ENCODE measurements at places on chromosomes 2 and 18. TPM values are rescaled to one million over a fixed set of nuclear protein-coding genes. Genes with fewer than 3 reads are reported as not detected.

Gene OTOF
- 0.95 TPM for total RNA-seq

Gene TRMT61B
- total RNA-seq: 20.0 TPM

Gene CYP26B1
- 0.05 TPM for total RNA-seq

Gene LCLAT1
- total RNA-seq: 18.0 TPM

Gene IL36RN
- not detected for total RNA-seq

Gene TWIST2
- not detected for total RNA-seq

Gene POMC
- 5.2 TPM for total RNA-seq

Gene REG1B
- not detected for total RNA-seq

DNA sequence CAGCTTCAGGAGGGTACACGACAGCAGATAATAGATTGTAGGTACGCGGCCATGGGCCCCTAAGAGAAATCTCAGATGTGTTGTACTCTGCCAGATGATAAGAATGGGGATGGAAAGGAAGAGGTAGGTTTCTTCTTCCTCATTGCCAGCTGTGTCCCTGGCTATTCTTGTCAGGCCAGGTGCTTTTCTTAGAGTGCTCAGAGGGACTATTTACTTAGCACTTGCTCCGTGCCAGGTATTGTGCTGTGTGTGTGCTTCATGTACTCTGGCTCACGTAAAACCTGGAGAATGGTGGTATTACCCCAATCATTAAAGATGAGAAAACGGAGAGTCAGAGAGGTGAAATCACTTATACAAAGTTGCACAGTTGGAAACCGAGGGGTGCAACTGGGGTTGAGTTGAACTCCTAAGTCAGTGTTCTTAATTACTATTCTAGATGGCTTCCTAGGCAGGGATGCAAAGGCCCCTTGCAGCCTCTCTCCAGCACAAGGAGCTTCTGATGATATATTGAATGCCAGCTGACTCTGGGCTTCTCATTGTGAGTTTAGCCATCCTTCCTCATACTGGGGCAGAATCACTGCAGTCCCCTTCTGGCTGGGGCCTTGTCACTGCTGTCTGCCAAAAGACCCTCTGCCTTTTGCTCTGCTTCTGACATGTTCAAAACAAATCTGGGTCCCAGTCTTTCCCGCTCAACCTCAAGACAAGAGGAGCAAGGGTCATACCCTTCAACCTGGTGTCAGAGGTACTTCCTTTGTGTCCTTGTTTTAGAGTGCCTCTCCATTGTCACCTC lies 60.7 kb downstream of the LYPD1 start:
- ATAC-seq: no peak

GRCh38 chr2:165074884-165075283 lies 119.6 kb upstream of the SLC38A11 start:
- no peak for ATAC-seq

- no peak for ATAC-seq
Observed at GRCh38 chr2:2805263-2805662, 474.2 kb upstream of the MYT1L start.

GRCh38 chr18:9648431-9649163 lies 34.2 kb upstream of the PPP4R1 start:
- peak; percentile 32 for ATAC-seq

GRCh38 chr2:26179446-26179913 lies 6.6 kb downstream of the GAREM2 start:
- peak; percentile 17 for ATAC-seq

DNA sequence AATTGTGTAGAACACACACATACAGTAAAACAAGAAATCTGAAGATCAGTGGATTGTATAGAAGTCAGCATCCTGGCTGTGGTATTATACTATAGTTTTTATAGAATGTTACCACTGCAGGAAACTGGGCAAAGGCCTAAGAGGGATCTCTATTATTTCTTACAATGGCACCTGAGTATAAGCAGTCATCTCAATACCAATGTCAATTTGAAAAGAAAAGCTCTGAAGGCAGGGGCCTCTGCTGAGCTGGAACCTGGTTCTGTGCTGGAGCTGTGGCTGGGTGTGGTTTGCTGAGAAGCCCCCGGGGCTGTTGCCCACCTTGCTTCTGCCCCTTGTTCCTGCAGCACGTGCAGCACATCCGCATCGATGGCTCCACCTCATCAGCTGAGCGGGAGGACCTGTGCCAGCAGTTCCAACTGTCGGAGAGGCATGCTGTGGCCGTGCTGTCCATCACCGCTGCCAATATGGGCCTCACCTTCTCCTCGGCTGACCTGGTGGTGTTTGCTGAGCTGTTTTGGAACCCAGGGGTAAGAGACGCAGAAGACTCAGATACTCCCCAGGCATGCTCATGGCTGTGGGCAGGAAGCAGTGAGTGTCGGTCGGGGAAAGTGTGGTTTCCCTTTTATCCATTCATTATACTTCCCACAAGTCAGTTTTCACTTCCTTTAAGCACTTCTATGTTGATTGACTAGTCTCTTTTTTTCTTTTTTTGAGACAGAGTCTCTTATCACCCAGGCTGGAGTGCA lies 23.5 kb upstream of the RPL37A start:
- peak; percentile 87 for ATAC-seq

GRCh38 chr2:6828299-6828584 lies 37.5 kb downstream of the CMPK2 start:
- ATAC-seq: no peak

- ATAC-seq: no peak
Observed at GRCh38 chr18:46502444-46502843, 154.6 kb downstream of the LOXHD1 start.

GRCh38 chr2:149572102-149572953 lies 15.2 kb downstream of the MMADHC start:
- ATAC-seq: no peak

GRCh38 chr2:86065512-86065911 lies 40.2 kb downstream of the POLR1A start:
- no peak for ATAC-seq

DNA sequence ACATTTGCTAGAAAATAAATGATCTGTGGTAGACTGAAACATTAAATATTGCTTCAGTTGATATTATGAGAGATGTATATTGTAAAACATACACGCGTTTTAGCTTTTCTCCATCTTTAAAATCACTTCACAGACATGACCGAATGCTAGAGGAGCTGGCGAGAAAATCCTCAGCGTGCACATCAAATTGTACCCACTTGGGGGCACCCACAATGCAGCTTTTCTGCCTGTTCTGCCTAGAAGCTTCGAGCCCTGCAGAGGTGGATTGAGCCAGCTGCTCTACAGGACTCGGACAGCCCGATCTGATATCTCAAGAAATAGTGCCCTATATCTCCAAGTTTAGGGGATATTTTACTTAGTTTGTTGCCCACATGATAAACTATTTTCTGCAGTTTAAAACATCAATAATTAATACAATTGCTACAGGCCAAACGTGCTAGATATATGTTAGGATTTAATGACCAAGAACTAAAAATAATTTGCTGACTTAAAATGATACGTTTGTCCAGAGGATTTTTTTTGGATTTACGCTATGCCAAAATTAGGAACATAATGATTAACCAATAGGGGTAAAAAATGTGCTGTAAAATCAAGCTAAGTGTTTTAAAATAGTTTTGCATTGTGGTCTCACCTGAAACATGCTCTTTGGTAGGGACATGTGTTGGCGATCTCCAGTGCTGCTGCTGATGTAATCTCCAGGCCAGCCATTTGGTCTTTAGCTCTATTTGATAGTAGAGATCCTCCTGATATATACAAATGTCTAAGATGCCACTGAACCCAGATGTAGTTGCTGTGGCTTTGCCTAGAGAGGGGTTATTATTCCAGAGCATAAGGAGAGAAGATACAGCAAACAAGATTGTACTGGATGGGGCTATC lies 22.3 kb upstream of the ATP5MC3 start:
- peak; percentile 65 for ATAC-seq

DNA sequence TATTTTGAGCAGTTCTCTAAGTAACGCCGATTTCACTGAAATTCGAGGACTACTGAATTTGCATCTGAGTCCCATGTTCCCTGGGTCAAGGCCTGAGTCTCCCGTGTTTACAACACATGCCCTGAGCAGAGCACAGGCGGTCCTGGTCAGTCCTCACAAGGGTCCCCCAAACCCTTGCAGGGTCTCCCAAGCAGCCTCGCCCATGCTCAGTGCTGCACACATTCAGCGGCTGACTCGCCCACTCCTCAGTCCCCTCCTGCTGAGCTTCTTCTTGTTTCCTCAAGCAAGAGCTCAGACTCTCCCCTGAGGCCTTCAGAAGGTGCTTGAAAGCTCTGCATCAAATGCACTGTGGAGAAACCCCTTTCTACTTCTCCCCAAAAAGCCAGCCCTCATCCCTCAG lies 114.6 kb downstream of the INHBB start:
- ATAC-seq: no peak

DNA sequence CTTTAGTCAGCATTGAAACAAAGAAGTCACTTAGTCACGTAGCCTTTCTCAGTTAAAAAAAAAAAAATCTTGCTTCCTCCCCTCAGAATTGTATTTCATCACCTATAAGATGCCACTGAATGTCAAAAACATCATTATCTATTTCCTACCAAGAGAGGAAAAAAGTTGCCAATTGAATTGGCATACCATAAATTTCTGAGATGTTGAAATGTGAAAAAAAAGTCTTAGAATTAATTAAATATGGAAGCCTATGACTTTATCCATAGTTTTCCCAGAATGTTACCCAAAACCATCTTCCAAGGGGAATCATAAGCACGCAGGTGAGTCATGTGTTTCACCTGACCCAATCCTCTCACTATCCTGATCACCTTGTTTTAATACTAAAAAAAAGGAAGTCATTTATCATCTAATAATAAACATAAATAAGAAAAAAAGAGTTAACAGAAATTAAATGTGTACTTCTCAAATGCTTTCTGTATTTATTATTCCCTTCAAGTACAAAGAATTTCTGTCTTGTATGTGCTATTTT lies 205.7 kb downstream of the TCF4 start:
- ATAC-seq: no peak

GRCh38 chr18:36288689-36289088 lies 8.8 kb upstream of the FHOD3 start:
- ATAC-seq: no peak

DNA sequence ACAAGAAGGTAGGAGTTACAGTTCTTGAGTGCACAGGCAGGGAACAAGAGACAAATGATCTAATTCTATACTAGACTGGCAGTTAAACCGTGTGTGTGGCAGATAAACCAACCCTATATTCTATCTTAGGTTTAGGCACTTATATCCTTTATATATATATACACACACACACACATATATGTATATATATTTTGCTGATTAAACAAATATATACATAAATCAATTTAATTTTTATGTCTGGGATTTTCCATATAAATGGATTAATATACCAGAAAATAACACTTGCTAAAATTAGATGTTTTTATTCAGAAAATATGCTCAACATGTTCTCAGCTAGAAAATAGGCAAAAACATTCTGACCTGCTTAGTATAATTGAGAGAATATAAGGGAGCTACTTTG lies 887.9 kb upstream of the KLHL29 start:
- ATAC-seq: no peak

DNA sequence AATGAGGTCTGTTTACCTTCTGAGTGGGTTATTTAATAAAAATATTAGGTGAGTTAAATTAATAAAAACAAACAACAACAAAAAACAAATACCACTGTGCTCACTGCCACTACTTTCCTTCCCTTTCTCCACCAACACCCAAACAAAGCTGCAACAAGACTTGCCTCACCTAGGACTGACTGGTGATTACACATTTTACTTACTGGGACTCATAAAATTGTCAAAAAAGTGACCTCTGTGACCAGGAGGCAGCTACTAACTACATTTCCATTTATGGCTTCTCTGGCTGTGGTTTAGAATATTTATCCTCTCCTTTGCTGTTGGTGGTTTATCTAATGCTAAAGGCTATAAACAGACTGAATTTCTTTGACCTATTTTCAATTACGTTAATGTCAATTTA lies 39.8 kb downstream of the EFEMP1 start:
- no peak for ATAC-seq

GRCh38 chr2:194619366-194619765 lies 1037.7 kb upstream of the SLC39A10 start:
- no peak for ATAC-seq

DNA sequence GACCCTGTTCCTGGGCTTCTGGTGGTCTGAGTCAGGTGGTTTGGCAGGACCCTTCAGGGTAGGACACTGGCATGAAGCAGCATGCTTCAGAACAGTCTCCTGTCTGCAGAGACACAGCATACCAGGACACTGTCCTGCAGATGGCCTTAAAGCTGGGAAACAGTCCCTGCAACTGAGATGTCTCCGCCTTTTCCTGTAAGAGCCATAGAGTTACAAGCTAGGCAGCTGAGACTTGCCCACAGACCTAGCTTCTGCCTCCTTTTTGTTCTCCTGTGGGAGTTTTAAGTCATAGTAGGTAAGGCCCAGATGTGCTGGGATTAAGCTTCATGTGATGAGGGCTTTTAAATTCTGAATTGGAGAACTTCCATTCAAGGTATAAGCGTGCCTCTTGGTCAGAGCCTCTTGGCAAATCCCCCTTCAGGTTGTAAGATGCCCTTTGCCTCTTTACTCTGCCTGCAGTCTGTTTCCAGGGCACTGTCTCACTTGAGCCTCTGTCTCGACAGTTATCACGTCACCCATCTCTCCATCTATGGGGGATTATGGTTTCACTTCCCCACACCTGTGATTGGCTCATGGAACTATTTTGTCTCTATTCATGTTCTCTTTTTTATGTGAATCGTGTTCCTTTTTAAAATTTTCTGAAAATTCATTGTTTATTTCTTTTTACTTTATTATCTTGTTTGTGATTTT lies 51.8 kb downstream of the COA5 start:
- no peak for ATAC-seq

GRCh38 chr2:142723236-142723635 lies 154.2 kb upstream of the KYNU start:
- no peak for ATAC-seq

DNA sequence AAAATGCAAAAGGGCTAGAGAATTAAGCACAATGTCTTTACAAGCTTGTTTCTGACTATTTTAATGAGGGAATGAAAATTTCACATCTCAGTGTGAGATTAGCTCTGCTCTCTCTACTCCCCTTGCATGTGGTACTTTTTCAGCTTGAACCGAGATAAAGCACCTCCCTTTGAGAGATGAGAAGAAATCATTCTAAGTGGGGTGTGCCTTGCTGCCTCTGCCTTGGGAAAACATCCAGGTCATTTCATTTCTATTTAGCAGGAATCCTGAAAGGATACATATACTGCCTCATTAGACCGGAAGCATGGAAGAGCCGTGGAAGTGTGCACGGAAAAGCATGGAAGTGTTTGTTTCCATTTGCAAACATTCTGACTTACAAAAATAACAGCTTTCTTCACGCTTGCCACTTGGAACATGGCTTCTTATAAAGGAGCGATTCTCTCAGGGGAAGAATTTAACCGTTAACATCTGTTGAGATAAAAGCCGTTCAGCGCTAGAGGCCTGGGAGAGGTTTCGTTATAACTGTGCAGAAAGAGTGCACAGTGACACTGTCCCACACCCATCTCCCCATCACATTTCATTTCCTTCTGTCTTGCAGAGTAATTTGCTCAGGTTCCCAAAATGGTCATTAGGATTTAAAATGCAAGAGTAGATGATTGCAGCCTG lies 16.7 kb downstream of the NOSTRIN start:
- ATAC-seq: no peak

Data from activated T-helper 17 cell treated with anti-CD3 and anti-CD28 coated beads, Interleukin-2, amount 50 U/mL, for 72 hours (primary cell).